ENCODE measurements at places on chromosomes 5 and 9.

DNA sequence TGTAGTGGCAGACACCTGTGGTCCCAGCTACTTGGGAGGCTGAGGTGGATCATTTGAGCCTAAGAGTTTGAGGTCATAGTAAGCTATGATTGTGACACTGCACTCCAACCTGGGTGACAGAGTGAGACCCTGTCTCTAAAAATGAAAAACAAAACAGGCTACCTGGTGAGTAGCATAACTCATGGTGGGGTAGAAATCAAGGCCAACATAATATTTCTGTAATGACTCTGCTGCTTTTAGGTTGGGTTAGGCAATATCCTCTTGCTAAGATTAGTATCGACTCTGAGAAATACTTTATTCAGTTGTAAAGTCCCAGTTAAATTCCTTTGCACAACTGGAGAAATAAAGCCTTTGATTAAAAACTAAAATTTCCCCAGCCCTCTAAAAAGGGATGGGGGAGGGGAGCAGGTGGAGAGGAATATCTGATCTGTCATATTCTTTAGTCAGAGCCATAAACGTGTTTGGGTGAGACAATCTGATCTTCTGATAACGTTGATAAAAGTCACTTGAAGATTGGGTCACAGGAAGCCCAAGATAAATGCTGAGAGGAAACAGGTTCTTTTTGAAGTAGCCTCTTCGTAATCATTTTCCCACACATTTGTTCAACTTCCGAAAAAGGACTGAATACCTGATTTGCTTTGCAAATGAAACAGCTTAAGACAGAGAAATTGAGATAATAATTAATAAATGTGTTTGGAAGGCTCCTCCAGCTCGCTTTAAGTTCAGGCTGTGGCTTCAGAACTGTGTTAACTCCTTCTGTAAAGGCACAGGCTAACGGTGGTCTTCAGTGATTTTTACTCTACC, 14.9 kb downstream of the IL4 start:
- DNase-seq, result no peak

DNA sequence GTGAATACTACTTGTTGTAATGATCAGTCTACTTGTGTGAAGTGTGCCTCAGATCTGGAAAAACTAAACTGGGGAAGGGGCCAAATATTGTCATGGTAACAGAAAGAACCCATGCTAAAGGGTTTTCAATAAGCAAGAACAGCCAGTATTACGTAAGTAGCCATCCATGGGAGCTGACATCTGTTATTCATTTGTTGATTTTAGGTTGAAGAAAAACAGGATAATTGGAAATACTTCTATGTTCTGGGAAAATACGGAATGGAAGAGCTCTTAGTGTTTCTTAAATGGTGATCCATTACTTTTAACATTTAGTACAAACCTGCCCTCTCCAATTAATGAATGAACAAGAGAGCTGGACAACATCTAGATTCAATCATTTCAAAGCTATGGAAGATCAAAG, 485.8 kb downstream of the NTRK2 start:
- DNase-seq, result no peak

DNA sequence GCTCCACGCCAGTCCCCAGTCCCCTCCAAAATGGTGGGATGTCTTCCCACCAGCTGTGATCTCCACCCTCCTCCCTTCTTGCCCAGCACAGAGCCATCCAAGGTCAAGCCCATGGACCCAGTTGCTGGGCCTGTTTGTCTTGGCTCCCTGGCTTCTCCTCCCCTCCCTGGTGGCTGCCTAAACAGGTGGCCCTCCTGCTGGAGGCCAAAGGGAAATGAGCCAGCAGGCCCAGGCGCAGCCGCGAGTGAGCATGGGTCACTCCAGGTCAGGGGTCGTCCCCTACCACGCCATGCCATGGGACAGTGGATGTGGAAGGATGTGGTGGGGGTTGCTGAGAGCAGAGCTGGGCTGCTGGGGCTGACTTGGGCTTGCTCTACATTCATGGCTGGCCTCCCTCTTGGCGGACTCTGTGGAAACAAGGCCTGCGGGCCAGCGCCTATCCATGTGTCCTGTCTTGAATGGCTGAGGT, 33.6 kb downstream of the COL15A1 start:
- DNase-seq, result no peak

GRCh38 chr5:68534131-68534940, 318.8 kb downstream of the PIK3R1 start:
- DNase-seq, result no peak

DNA sequence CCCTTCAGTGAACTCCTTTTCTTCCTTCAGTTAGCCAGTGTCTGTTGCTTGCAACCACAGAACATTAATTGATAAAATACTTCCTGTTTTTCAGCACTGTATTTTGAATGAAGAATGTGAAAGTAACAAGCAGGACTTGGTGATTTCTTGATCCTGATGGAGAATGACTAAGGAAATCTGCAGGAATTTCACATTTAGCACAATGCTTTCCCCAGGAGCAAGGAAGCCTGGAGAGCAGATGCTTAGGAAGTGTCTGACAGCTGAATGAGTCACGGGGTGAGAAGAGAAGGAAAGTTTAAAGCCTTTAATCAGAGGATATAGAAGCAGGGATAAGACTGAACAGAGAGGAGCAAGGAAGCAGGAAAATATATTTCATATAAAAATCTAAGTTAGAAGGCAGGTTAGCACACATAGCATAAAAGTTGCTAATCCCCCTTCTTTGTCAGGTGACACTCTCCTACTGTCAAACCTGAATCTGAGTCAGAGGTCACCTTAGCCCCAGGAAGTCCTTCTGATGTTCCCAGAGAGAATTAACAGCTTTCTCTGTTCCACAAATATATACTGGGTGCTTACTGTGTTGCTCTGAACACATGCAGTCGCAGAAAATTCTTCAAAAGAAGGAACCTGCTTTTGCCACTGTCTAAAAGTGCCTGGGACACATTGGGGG, 59.7 kb downstream of the GNA14 start:
- DNase-seq, result no peak

GRCh38 chr5:77210091-77210963, at the start of gene PDE8B:
Gene PDE8B, plus strand, starts transcription at chr5:77210680. Its CDS starts 246 bp downstream, at chr5:77210926.
- DNase-seq, result no peak

GRCh38 chr5:150457121-150457520, 7.6 kb upstream of the RPS14 start:
- no peak for DNase-seq

- no peak for DNase-seq
Observed at GRCh38 chr9:120374239-120374638, 205.7 kb downstream of the CDK5RAP2 start.

- DNase-seq, result no peak
Observed at GRCh38 chr5:93303291-93303691, 277.7 kb downstream of the NR2F1-AS1 start.

- no peak for DNase-seq
Observed at GRCh38 chr5:129001841-129002526, 36.7 kb downstream of the SLC27A6 start.

GRCh38 chr9:113238859-113239232, 17.5 kb downstream of the SLC31A1 start:
- no peak for DNase-seq

All from effector memory CD8-positive, alpha-beta T cell (primary cell).